Left lobe of liver (tissue), 2 donors: ENCODE measurements at places on chromosomes 7 and 10. TPM values are rescaled to one million over a fixed set of nuclear protein-coding genes. Genes with fewer than 3 reads are reported as not detected.

GRCh38 chr10:28713626-28714352, 36.5 kb downstream of the BAMBI start:
- DNase-seq = no peak

GRCh38 chr7:69910150-69910549, 311.9 kb downstream of the AUTS2 start:
- DNase-seq = no peak

DNA sequence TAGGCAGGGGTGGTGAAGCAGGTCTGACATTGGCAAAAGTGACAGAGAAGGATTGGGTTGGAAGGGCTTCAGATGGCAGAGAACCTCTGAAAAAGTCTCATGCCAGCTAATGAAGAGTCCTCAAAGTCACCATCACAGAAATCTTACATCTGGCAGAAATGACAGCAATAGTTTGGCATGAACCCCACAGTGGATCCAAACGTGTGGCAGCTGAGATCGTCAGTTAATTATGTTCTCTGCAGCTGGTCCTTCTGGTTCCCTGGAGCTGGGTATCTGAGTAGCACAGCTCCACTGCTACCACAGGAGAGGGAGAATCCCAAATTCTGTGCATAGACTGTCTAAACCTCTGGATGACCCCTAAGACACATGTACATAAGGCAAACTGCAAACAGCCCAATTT, 73.4 kb downstream of the ALOX5 start:
- DNase-seq = peak; percentile 22

GRCh38 chr10:126940670-126941310, 35.6 kb downstream of the DOCK1 start:
- no peak for DNase-seq

DNA sequence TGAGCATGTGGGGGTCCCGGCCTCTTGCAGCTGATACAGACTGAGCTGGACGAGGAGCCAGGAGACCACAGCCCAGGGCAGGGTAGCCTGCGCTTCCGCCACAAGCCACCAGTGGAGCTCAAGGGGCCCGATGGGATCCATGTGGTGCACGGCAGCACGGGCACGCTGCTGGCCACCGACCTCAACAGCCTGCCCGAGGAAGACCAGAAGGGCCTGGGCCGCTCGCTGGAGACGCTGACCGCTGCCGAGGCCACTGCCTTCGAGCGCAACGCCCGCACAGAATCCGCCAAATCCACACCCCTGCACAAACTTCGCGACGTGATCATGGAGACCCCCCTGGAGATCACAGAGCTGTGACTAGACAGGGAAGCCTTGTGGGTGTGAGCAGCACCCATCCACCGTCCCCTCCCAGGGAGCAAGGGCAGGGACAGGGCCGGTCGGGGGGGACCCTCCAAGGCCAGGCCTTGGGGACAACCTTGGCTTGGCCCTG, 36.1 kb downstream of the PSAP start:
- no peak for DNase-seq

DNA sequence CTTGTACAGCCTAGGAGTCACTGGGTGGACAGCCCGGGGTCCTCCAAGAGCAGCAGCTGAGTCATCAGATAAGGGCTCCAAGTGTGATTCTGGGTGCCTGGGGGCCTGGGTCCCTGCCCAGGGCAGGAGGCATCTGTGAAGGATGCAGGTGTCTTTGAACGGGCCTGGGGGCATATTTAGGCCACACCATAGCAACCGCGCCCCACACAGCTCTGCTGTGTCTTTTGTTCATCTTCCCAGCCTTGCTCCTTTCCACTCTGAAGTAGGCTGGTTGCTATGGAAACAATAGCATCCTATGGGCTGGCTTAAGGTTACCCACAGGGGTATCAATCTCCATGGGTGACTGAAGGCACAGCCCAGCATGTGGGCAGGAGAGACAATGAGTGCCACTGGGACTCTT, 324.7 kb downstream of the TCERG1L start:
- DNase-seq = no peak

GRCh38 chr10:90018819-90019218, 317.4 kb downstream of the KIF20B start:
- DNase-seq = no peak

- no peak for DNase-seq
These were observed 20.3 kb downstream of the PPIF start for GRCh38 chr10:79367426-79368189.

GRCh38 chr10:119852822-119853221, 19.8 kb downstream of the MCMBP start:
- DNase-seq = no peak

GRCh38 chr10:4784667-4785333, 41.2 kb upstream of the AKR1E2 start:
- DNase-seq = no peak

- DNase-seq = peak; percentile 54
These were observed 31.1 kb downstream of the JAZF1 start for GRCh38 chr7:28149291-28150101.

DNA sequence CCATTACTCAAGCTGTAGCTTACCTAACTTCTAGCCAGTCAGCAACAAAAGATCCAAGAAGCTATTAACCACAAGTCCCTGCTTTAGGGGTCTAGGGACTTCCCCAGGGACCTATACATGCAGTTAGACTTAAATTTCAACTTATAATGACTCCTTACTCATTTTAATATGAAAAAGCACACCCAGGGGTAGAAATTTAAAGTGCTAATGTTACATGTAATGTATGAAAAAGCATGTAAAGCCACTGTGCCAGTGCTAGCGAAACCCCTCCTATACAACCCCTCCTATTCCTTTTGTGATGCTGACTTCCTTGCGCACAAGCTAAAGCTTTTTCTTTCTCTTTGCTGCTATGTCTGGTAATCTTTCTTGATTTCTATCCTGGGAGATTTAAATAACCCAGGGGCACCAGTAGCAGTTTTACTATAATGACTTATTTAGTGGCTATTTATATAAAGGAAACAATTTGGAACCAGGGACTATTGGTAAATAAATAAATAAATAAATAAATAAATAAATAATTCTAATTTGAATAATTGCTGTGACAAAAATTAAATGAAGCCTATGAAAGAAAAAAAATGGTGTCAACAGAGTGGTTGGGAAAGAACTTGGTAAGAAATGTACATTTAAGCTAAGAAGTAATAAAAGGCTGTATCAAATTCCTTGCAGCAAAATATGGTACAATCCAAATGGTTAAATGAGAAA, 110.5 kb upstream of the MAGI2 start:
- no peak for DNase-seq

- DNase-seq = no peak
These were observed 67.4 kb upstream of the SLC35G1 start for GRCh38 chr10:93826355-93826754.

- DNase-seq = no peak
These were observed 47.8 kb downstream of the PROSER2 start for GRCh38 chr10:11870900-11871400.

DNA sequence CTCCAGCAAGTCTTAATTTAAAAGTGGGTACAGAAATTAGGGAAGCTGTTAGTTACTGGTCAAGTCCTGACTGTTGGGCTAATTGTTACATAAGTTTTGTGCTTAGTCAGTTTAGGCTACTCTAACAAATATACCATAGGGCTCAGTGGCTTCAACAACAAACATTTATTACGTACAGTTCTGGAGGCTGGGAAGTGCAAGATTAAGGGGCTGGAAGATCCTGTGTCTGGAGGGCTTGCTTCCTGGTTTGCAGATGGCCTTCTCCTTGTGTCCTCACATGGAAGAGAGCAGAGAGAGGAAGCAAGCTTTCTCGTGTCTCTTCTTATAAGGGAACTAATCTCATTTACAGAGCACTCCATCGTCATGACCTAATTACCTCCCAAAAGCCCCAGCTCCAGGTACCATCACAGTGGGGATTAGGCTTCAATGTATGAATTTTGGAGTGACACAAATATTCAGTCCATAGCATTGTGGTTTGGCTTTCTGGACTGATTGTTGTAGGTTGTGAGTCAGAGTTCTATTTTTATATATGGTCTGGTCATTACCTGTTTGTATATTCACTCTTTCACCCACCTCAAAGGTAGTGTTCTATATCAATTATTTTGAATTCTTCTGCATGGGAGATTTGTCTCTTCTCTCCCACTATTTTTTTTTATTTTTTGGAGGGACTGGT, 17.1 kb downstream of the ST7 start:
- no peak for DNase-seq

GRCh38 chr7:70739646-70740210, 392.2 kb upstream of the GALNT17 start:
- no peak for DNase-seq

- DNase-seq = no peak
These were observed 37.3 kb upstream of the AKR1C2 start for GRCh38 chr10:5040781-5041470.

GRCh38 chr7:44965441-44965903, 13.3 kb downstream of the MYO1G start:
- peak; percentile 33 for DNase-seq

GRCh38 chr7:148241700-148242293, 348.8 kb upstream of the C7orf33 start:
- DNase-seq = no peak

DNA sequence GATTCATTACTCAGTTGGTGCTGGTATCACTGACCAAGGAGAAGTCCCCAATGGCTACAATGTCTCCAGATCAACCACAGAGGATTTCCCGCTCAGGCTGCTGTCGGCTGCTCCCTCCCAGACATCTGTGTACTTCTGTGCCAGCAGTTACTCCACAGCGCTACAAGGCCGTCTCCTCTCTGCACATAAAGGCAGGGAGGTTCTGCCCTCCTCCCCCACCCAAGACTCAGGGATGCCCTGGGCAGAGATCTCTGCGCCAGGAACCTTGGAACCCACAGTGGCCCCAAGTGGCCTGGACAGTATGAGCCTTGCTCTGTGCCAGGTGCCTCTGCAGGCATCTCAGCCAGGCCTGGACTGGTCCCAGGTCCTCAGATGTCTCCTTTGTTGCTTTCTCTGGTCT, 193.4 kb upstream of the PRSS58 start:
- DNase-seq = no peak

GRCh38 chr7:70306173-70306572, 707.9 kb downstream of the AUTS2 start:
- no peak for DNase-seq

DNA sequence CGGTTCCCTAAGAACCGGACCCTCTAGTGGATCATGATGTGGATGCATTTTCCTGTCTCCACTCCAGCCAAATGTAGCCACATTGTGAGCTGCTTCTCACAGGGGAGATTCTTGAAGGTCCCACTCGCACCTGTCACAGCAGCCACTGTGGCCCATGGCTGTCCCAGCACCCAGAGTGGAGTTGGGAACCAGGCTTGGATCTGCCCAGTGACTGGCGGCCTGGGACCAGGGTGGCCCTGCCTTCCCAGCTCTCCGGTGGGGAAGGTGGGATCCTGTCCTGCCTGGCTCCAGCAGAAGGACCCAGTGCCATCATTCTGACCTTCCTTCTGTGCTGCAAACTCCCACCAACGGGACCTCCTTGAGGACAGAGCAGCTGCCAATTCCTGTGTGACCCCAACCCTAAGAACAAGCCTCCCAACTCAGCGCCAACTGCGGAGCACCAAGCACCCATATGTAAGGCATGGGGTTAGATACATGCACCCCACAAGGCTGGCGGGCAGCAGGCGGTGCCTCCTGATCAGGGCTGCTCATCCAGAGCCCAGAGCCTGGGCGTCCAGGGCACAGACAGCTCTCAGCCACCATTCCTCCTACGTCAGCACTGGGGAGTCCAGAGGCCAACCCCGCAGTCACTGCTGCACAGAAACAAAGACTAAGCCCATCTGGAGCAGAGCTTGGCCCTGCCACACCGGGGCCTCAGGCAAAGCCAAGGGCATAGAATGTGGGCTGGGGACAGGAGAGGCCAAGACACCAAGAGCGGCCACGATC, 28.8 kb downstream of the EBF3 start:
- no peak for DNase-seq

DNA sequence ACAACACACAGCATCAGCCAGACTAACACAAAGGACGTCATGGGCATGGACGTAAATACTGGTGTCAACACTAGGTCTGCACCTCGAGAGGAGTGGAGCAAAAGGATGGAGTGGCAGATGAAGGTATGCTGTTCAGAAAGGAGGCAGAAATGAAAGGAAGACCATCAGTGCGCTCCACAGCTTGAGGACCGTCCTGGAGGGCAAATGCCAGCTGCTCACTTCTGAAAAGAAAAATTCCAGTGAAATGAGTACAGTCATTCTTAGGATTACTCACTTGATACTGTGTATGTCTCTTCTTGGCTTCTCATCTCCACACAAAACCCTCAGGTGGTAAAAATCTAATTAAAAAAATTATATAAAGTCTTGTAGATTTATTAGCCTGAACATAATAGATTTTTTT, 44.8 kb downstream of the EGFR start:
- no peak for DNase-seq

- DNase-seq = no peak
These were observed 2.0 kb upstream of the KMT2E start for GRCh38 chr7:105011831-105012502.

- no peak for DNase-seq
These were observed 4.6 kb upstream of the TSPAN15 start for GRCh38 chr10:69446650-69447151.

The ZNF804B gene
- not detected for total RNA-seq

The TMEM130 gene
- 0.10 TPM for total RNA-seq

The CALML5 gene
- not detected for total RNA-seq

The UTF1 gene
- total RNA-seq = not detected

The METTL27 gene
- total RNA-seq = 0.96 TPM

The CYP26A1 gene
- 16.2 TPM for total RNA-seq

The CALHM1 gene
- total RNA-seq = not detected

The SEMA4G gene
- 80.4 TPM for total RNA-seq

The ANKIB1 gene
- total RNA-seq = 13.1 TPM

The SYT15B gene
- 0.83 TPM for total RNA-seq

The CFAP58 gene
- 0.15 TPM for total RNA-seq
